ENCODE measurements at places on chromosomes 5 and 9.

DNA sequence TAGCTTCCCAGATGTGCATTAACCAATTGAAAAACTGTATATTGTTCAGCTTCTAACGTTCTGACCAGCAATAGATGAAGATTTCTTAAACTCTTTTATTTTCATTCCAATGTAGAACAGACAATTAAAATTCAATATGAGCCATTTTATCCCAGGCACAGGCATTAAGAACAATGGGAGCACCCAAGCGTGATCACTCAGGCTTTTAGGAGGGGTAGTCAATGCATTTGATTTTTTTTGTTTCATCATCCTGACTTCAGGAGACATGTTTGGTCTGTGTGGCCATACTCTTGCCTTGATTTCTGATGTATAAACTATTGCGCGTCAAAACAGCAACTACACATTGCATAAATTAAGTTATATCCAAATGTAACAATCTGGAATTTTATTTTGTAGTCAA lies 653.0 kb upstream of the RORB start:
- DNase-seq = no peak

DNA sequence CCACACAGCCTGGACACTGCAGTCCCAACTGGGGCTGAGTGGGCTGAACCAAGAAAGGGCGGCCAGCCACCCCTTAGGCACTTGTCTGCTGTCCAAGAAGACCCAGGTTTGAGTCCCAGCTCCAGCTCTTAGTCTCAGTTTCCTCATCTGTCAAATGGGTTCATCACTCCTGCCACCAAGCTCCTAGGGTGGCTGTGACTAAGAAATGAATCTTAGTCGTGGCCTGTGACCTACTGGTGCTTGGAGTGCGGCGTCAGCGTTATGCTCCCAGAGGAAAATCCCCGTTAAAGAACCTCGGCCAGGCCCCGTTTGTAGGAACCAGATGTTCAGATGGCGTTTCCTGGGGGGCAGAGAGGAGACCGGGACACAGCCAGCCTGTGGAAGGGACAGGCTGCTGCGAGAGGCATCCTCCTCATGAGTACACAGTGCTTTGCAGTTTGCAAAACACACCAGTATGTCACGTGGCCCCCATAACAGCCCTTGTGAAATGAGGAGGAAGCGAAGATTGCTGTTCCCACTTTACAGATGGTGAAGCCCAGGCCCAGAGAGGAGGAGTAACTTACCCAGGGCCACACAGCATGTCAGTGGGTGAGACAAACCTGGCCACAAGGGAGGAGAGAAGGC lies 3.3 kb downstream of the FIBCD1 start:
- no peak for DNase-seq

- DNase-seq = no peak
Observed at GRCh38 chr5:78497573-78498533, 137.4 kb downstream of the SCAMP1 start.

- no peak for DNase-seq
Observed at GRCh38 chr5:44885903-44886302, 77.2 kb downstream of the MRPS30 start.

- no peak for DNase-seq
Observed at GRCh38 chr5:24767086-24767485, 122.3 kb upstream of the CDH10 start.

DNA sequence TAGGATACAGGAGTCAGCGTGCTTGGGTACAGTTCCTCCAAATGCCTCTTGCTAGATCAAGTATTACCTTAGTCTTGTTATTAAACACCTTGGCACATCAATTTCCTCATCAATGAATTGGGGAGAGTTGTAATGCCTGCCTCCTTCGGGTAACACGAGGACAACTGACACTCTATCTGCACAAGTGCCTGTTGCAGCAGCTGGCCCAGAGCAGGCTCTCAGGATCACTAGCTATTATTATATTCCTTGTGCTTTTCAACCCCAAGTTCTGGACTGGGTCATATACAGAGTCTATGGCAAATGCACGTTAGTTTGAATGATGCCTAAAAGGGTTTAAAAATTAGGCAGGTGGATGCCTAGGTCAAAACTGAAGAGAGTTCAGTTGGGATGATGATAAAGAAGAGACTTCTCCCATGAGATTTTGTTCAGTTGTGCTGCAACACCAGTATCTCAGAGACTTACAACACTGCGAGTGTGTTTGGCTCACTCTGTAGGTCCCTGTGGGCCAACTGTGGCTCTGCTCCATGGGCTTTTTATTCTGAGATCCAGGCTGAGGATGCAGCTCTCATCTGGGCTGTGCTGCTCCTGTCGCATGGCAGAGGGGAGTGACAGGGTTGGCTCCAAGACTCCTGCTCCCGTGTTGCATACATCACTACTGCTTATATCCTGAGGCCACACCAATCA lies 41.1 kb upstream of the TEX48 start:
- DNase-seq = no peak

- DNase-seq = no peak
Observed at GRCh38 chr9:136532799-136533774, 12.8 kb downstream of the NOTCH1 start.

GRCh38 chr9:129648764-129649115 lies 6.8 kb upstream of the ASB6 start:
- DNase-seq = no peak

DNA sequence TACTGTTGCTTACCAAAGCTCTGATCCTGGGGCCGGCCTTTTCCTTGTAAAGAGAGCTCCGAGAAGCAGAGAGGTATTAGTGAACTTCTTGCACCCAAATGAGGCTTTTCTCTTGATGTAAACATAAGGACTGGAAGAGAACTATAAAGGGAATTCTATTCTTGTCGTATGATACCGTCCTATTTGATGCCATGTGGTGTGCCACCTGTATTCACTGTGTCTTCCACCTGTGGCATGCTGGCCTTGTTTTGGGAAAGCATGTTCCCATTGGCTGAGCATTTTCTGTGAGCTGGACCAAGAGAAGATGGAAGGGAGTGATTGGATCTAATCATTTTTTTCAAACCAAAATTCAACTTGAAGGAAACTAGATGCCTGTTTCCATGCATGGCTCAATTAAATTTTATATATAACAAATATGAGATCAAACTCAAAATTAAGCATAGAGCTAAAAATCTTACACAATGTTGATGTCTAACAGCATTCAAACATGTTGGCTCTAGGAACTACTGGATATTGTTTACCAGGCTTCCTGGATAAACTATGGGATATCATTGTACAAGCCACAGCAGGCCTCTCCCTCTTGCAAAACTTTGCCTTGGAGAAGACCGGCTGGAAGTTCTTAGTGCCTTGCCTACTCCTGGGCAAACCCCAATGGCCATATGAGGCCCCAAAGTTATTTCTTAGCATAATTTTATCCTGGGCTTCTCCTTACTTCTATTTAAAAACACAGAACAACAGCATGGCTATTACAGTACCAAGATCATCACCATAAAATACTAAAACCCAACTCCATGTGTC lies 115.3 kb downstream of the TSSK1B start:
- no peak for DNase-seq

DNA sequence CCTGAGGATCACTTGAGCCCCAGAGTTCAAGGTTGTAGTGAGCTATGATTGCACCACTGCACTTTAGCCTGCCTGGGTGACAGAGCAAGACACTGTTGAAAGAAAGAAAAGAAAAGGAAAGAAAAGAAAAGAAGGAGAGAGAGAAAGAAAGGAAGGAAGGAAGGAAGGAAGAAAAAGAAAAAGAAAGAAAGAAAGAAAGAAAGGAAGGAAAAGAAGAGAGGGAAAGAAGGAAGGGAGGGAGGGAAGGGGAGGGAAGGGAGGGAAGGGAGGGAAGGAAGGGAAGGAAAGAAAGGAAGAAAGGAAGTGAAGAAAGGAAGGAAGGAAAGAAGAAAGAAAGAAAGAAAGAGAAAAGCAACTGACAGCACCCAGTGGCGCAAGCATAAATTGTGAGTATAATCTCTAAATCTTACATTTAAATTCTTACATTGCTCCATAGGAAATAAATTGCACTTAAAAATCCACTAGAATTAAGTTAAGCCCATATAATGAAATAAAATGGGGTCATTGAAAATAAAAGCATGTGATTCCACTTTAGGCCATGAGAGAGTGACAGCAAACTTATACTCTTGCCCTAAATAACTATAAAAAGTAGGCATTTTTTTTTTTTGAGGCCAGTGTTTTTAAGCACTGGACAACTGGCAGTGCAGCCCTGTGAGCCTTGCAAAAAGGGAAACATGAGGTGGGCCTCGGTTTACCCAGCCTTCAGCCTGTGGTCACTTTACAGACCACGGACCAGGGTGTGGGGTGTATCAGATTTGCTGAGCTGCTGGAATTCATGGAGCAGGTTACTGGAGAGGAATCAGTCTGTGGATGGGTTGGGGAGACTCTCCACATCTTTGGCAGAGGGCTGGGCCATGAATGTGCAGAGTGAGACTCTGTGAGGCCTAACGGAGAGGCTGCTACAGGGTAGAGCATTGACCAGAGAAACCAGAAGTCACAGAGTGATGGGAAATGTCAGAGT lies 175.5 kb downstream of the TTLL11 start:
- DNase-seq = no peak

Data from NCI-H460 (cell line).